ENCODE measurements at places on chromosomes 2 and 18. TPM values are rescaled to one million over a fixed set of nuclear protein-coding genes. Genes with fewer than 3 reads are reported as not detected.

DNA sequence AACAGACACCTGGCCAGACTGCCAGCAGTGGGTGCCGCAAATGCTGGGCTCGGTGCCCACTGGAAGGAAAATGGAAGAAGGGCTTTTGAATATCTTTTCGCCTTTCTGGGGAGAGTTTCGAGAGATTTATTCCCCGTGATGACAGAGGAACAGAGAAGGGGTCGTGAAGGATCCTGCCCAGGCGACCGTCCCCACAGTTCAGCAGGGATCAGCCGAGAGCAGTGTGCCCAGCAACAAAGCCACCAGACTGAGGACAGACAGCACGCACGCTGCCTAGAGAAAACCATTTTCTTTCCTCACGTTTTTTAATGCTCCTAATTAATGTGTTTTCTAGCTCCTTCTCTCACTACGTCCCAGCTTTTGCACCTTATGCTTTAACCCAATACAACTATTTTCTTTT lies 47.7 kb downstream of the XRCC5 start:
- DNase-seq = no peak

- no peak for DNase-seq
Observed at GRCh38 chr2:129296396-129296795, 683.1 kb upstream of the RAB6C start.

GRCh38 chr2:140654565-140654964 lies 1476.3 kb downstream of the LRP1B start:
- DNase-seq = peak; percentile 68

DNA sequence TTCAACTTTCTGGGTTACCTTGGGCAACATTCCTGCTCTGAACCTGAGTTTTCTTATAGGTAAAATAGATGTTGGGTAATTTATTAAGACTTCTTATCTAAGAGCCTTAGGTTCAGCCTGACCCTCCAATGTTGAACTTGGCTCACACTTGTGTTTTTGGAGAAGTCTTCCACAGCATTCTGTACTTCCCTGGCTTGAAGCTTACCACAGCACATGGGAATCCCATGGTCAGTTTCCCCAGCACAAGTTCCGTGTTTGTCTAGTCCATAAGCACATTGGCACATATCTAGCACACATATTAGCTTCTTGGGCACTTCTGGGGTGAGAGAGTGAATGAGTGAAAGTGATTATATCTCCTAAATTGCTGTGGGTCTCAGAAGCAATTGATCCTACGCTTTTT lies 782.5 kb upstream of the HS6ST1 start:
- no peak for DNase-seq

GRCh38 chr2:24571828-24572442 lies 80.9 kb downstream of the NCOA1 start:
- no peak for DNase-seq

GRCh38 chr18:23107718-23108117 lies 27.6 kb upstream of the CABLES1 start:
- no peak for DNase-seq

DNA sequence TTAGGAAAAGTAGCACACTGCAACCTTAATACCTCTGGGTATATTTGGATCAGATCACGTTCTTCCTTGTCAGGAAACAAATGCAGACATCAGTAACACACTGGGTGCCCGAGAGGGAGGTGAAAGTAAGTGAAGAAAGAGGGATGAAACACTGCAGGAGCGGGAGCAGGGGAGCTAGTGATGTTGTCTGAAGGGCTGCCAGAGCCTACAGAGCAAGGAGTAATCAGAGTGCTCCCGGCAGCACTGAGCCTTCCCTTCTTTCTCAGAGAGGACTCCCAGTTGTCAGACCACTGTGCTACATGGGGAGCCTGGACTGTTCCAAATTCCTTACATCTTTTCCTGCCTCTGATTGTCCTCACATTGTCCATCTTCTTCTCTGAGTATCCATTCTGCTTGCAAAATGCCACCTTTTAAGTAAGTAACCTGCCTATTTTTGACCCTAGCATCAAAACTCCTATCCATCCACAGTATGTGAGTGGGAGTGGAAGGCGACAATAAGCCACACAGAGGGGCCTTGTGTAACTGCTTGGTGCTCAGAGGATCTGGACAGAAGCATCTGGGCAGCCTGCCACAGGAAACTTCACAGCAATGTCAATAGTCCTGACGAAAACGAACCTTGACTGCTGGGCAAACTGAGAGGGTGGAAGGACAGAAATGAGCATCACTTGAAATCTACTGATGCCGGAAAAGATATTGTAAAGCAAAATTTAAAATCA lies 10.8 kb upstream of the NAB1 start:
- DNase-seq = no peak

GRCh38 chr2:217947383-217948350 lies 55.1 kb downstream of the TNS1 start:
- DNase-seq = no peak

DNA sequence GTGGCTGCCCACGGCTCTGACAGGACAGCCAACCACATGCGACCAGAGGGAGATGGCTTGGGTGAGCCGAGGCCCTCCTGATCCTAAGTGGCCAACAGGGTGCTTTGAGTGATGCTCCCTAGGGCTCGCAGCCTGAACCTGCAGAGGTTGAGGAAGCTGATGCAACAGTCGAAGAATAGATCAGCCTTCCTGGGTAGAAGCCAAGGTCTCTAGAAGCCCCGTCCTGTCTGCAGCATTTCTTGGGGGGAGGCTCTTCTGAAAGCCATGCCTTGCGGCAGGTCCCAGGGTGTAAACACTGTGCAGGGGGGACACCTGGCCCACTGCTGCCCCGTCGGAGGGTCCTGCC lies 136.4 kb downstream of the HDAC4 start:
- DNase-seq = no peak

DNA sequence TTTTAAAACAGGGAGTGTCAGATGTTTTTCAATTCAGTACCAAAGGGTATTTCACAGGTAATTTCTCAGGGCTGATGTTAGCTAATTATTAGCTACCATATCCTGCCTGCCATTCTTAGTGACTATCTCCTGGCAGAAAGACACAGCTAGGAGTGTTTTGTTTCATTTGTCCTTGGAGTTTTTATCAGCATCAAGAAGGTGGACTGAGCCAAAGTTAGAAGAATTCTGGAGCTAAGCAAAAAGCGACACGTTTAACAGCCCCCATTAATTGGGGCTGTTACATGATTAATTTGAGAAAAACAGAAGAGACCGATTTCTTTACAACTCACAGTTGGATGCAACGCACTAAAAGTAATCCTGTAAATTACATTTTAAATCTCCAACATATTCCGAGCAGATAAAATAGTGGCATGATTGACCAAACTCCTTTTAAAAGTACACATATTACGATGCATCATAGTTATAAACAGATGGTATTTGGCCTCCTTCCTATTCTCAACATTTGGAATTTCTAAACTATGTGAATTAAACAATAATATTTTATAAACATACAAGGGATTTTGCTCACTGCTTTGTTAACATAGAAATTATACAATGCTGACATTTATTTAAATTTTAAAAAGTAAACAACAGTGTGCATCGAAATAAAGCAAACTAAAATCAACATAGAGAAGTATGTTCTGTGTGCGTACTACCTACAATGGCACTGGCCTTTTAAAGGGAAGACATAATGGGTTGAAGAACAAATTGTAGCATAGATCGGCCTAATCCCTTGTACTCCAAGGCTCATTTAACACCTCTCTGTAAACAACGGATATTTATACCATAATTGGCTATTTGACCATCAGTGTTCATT lies 585.1 kb downstream of the ZEB2 start:
- no peak for DNase-seq

GRCh38 chr2:211745295-211746097 lies 793.1 kb downstream of the ERBB4 start:
- no peak for DNase-seq

- DNase-seq = no peak
Observed at GRCh38 chr18:48800466-48800865, 150.3 kb downstream of the SMAD7 start.

DNA sequence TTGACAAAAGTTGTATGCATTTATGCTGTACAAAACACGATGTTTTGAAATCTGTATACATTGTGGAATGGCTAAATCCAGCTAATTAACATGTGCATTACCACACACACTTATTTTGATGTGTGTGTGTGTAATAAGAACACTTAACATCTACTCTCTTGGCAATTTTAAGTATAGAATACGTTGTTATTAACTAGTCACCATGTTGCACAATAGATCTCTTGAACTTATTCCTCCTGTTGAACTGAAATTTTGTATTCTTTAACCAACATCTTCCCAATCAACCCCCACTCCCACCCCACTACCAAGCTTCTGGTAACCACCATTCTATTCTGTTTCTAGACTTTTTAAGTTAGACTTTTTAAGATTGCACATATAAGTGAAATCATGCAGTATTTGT lies 16.3 kb upstream of the SP3 start:
- no peak for DNase-seq

DNA sequence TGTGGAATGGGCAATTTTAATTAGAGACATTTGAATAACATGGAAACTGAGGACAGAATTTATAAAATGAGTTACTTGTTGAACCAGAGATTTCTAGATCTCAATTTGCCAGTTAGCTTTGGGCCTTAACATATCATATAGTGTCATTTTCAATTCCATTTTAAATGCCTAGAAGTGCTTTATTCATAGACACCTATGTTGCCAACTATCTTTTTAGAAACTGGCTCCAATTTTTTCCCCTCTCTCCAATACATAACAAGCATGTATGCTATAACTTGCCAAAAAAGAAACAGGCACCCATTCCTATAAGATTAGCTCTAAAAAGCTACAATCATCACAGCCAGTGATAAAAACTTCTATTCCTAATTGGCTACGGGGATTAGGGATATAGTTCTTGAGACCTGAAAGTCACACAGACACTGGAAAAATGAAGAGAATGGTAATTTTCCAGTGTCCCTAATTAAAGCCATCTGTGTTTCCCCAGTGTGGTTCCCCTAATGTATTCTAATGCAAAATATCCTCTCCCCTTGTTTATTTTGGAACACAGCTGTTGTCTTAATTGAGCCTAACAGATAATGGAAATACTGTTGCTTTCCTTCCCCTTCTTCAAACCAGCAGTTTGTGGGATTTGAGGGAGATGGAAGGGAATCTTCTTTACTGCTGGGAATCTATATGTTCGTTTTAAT lies 205.5 kb upstream of the FSHR start:
- no peak for DNase-seq

DNA sequence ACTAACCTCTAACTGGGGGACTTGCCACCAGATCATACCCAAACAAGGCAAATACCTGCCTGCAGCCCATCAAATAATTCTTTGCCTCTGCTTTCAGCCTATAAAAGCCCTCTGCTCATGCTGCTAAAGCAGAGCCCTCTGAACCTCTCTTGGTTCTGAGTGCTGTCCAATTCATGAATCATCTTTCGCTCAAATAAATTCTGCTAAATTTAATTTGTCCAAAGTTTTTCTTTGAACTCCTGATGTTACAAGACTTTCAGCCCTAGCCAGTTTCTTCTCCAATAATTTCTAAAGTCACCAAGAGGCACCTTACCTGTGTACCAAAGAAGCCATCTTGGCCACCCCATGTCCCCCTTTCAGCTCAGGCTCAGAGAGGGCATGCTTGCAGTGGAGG lies 72.0 kb downstream of the MRO start:
- no peak for DNase-seq

DNA sequence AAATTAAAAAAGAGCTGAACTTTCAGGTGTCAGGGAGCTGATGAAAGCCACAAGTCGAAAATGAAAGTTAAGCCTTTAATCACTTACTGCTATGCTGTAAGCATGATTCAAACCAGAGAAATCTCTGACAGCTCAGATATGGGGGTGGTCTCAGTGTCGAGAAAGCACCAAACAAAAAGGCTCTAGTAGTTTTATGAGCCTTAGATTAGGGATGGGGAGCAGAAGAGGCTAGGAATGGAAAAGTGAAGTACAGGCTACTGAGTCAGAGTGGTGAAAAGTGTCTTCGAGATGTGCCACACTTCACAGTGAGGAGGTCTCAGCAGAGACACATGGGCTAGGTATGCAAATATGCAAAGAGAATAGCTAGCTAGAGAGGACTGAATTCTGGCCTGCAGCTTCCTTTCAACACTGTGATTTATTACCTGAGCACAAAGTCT lies 482.2 kb downstream of the SPAG16 start:
- DNase-seq = no peak

DNA sequence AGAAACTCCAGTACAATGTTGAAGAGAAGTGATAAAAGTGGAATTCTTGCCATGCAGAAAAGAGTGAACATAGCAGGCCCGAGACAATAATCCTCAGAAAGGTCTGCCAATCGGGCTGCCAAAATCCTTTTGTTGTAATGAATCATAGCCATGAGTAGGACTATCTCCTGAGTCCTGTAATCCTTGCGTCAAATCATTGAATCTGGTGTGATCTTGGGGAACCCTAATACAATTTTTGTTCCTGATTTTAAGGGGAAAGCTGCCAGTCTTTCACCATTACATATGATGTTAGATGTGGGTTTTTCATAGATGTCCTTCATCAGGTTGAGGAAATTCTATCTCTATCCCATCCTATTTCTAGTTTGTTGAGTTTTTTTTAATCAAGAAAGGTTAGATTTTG lies 2.2 kb downstream of the TPGS2 start:
- no peak for DNase-seq

DNA sequence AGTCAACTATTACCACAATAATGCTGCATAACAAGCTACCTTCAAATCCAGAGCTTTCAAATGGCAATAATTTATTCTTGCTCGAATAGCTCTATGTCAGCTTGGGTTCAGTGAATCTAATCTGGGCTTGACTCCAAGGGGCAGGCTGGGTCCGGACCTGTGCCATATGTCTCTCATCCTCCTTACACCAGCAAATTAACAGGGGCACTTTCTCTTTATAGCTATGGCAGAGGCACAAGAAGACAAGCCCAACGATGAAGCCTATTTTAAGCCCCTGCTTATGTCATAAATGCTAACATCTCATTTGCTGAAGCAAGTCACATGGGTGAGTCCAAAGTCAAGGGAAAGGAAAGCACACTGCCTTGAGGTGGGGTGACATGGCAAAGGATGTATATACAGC lies 13.3 kb upstream of the ZNF521 start:
- DNase-seq = no peak

GRCh38 chr2:112151271-112151670 lies 13.1 kb downstream of the FBLN7 start:
- DNase-seq = no peak

- DNase-seq = no peak
Observed at GRCh38 chr18:79902640-79903039, 48.8 kb downstream of the SLC66A2 start.

- no peak for DNase-seq
Observed at GRCh38 chr18:22277758-22278157, 108.4 kb downstream of the GATA6 start.

GRCh38 chr2:200125444-200126284 lies 170.3 kb downstream of the MAIP1 start:
- DNase-seq = peak; percentile 53

Gene CKAP2L
- polyA plus RNA-seq = 35.9 TPM

Gene DDX18
- polyA plus RNA-seq = 86.4 TPM

Gene FKBP7
- 61.7 TPM for polyA plus RNA-seq

Gene SIX2
- 0.10 TPM for polyA plus RNA-seq

Gene HK2
- polyA plus RNA-seq = 4.3 TPM

Gene UGT1A3
- not detected for polyA plus RNA-seq

Gene NLRC4
- 1.5 TPM for polyA plus RNA-seq

Gene CCT7
- 216 TPM for polyA plus RNA-seq

Gene CTIF
- polyA plus RNA-seq = 37.3 TPM

Gene CROCC2
- 2.7 TPM for polyA plus RNA-seq

Gene TCF7L1
- 48.0 TPM for polyA plus RNA-seq

Gene ABCG8
- polyA plus RNA-seq = 0.51 TPM

Gene LYG2
- polyA plus RNA-seq = 0.54 TPM

Gene AGXT
- 0.06 TPM for polyA plus RNA-seq

Gene METAP1D
- polyA plus RNA-seq = 20.5 TPM
